ENCODE measurements at places on chromosomes 6 and 20. TPM values are rescaled to one million over a fixed set of nuclear protein-coding genes. Genes with fewer than 3 reads are reported as not detected.

TRIM31 gene
- 5.1 TPM for total RNA-seq

DNA sequence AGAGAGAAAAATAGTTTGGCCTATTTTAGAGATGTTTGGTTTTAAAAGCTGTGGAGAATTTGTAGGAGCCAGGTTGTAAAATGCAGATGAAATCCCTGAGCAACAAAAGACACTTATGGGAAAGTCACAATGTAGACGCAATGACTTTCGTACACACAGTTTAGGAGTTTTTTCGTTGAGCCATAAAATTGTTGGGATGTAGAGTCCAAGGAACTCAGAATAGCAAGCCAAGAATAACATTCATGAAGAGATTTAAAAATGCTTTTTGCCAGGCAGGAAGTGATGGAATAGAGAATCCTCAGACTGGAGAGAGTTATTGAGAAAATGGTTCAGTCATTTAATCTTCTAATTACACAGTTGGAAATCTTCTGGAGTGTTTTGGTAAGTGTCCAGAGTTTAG, 11.5 kb upstream of the PROKR2 start:
- DNase-seq, result no peak

REPS1 gene
- total RNA-seq, result 51.9 TPM

- no peak for DNase-seq
Measured at GRCh38 chr6:140078561-140079125, 704.2 kb upstream of the CITED2 start.

PNRC1 gene
- total RNA-seq, result 75.6 TPM

GRCh38 chr6:53426667-53427270, 78.0 kb upstream of the ELOVL5 start:
- no peak for DNase-seq

- no peak for DNase-seq
Measured at GRCh38 chr6:13810688-13811446, 3.5 kb downstream of the MCUR1 start.

Data from right lobe of liver (tissue), 6 donors.